ENCODE measurements at places on chromosomes 13 and 19.
A peak's percentile ranks its signal among the peaks of the same experiment; 100 is the strongest.

DNA sequence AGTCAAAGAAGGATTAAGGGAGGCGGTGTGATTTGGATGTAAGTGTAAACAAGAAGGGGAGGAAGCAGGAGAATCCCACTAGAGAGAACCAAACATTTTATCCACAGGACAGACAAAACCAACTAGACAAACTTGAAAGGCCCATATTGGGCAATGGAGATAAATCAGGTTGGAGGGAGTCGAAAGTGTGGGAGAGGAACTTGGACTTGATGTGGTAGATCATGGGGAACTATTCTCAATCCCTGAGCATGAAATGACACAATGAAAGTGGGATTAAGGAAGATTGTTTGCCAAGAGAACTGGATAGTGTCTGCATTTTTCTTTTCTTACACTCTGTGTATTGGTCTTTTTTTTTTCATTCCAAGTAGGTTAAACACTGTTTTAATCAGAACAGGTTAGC is 17.9 kb downstream of the GPR183 start:
- DNase-seq: no peak

DNA sequence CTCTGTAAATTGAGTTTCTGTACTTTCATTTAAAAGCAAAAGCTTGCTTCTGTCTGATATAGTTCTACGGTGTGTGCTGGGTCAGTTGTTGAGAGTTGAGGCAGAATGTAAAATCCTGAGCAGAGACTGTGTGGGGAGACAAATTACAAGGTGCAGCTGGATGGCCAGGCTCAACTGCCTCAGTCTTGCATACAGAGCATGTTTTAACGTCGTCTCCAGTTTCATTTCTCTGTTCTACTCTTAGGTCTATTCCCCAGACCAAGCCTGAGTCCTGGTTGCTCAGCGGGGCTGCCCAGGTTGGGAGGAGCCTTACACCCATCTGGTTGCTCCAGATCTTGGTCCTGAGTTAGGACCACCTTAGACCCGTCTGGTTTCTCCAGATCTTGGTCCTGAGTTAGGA is 54.4 kb upstream of the MEDAG start:
- DNase-seq: no peak

DNA sequence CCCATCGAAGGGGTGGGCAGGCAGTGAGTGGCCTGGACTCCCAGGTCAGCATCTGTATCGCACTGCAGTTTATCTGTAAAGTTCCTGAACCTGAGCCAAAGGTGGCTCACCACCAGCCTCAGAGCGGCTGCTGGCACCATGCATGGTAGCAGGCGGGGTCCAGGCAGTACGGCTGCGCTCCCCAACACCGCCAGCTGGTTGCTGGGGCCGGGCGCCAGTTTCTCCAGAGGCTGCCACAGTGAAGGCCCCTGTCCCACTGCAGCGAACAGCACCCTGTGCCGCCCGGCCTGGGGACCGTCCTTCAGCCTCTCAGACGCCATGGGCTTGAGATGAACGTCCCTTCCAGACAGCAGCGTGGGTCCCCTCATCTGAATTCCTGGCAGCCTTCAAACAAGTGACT is 109.8 kb downstream of the KDM4B start:
- no peak for DNase-seq

DNA sequence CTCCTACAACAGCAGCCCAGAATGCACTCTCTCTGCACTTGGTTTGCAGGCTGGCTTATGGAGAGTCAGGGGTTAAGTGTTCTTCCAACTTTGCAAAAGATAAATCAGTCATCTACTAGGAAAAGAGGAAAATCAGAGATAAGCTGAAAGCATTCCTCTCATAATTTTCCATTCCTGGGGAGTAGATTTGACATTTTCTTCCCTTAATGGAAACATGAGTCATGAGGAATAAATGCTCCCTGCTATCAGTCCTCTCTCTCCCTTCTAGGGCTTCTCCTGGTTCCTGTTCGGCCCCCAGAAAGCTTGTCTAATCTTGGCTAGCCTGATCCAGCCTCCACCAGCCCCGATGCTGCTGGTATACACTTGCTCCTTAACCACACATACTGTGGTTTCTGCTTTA is 28.4 kb upstream of the ENOX1 start:
- DNase-seq: peak; percentile 72

DNA sequence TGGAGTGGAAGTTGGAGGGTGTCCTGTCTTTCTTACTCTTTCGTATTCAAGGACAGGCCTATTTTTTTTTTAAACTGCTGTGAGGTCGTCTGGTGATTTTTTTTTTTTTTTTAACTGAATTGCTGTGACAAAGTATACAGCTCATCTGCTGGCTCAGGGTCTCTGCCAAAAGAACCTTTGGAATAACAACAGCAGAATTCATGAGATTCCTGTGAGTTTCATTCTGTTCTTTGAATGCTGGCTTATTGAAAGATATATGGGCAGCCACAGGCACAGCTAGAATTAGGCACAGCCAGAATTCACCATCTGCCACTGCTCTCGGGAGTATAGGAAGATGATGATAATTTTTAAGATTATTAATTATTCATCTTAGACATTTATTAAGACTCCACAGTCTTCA is 21.4 kb upstream of the FRY start:
- DNase-seq: no peak

GRCh38 chr13:42803563-42804204 is 22.3 kb downstream of the FAM216B start:
- DNase-seq: no peak

DNA sequence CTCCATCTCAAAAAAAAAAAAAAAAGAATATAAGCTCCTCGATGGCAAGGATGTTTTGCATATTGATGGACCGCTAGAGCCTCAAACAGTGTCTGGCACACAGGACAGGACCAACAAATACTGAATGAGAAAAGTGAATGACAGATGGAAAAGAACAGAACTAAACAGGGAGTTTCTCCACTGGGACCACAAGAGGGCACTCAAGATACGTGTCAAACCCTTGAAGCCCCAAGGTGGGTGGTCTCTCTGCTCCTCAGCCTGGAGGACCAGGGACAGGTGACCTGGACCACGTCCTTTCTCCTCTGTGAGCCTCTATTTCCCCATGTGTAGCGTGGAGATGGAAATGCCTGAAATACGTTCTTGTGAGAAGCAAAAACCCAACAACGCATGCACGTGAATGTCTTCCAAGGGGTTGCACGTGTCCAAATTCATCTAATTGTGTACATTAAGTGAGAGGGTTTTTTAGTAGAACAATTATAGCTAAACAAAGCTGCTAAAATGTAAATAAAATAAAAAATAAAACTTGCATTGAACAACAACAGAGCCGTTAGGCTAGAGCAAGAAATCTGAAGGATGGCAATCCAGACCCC is 5.7 kb upstream of the CDC42EP5 start:
- peak; percentile 23 for DNase-seq

DNA sequence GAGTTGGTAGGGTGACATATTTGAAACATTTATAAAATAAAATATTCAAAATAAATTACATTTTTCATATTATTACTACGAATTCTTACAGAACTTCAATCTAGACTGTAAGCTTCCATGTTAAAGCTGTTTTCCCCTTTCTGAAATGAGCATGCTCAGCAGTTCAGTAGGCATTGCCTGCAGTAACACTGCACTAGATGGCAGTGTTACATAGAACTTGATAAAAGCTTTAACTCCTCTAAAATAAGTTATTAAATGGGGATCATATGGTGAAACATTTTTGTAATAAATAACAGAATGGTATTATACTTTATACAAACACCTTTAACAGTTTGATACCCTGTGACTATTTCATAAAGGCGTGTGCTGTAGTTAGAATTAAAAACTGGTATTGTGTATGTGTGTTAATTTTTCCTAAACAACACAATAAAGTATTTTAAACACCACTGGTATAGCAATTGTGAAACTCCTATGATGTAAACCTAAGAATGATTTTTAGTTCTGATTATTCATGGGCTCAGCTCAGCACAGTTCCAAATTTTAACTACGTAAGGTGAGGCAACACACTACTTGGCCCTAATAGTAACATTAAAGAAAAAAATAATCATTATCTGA is 11.6 kb upstream of the GPR18 start:
- DNase-seq: peak; percentile 49

DNA sequence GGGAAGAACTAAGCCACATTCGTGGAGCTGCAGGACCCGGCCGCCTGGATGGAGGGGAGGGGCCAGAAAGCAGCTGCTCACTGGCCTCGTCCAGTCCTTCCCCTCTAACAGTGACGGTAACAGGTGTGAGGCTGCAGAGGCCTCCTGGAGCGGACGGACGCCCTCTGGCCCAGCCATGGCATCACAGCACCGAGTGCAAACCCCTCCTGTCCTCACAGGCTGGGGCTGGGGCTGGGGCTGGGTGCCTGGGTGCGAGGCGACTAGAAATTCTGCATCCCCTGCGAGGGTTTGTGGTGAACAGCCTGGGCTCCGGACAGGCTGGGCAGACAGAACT is 3.6 kb downstream of the MICOS13 start:
- no peak for DNase-seq

DNA sequence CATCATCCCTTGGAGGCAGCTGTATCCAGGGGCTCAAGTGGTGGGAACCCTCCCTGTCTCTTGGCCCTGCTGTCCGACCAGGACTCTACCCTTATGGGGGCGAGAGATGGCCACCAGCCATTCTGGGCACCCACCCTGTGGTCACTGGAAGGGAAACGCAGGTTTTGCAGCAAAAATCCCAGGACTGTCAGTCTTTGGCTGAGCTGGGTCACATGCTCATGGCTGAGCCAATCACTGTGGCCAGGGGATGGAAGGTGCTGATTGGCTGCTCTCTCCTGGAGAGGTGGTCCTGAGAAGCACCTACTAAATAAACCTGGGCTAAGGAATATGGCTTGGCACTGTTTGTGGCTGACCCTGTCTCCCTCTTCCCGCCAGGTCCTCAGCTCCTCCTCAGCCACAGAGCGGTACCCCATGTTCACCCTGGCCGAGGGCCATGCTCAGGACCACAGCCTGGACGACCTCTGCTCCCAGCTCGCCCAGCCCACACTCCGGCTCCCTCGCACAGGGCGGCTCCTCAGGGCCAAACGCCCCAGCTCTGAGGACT is 8.9 kb downstream of the ATG4D start:
- no peak for DNase-seq

GRCh38 chr19:1373534-1374249 is 10.0 kb upstream of the NDUFS7 start:
- DNase-seq: no peak

GRCh38 chr13:97712770-97713169 is 240.7 kb upstream of the IPO5 start:
- no peak for DNase-seq

GRCh38 chr19:3810708-3811355 is 24.7 kb upstream of the MATK start:
- DNase-seq: no peak

GRCh38 chr19:1794424-1795172 is 17.5 kb downstream of the ATP8B3 start:
- DNase-seq: no peak

Data from astrocyte of the cerebellum (primary cell).